Activated naive CD8-positive, alpha-beta T cell treated with anti-CD3 and anti-CD28 coated beads for 36 hours (primary cell): ENCODE measurements at places on chromosomes 11 and 22. TPM values are rescaled to one million over a fixed set of nuclear protein-coding genes. Genes with fewer than 3 reads are reported as not detected.

MS4A8 gene
- total RNA-seq = not detected

CTSF gene
- 1.4 TPM for total RNA-seq

ANO5 gene
- 0.02 TPM for total RNA-seq

DNA sequence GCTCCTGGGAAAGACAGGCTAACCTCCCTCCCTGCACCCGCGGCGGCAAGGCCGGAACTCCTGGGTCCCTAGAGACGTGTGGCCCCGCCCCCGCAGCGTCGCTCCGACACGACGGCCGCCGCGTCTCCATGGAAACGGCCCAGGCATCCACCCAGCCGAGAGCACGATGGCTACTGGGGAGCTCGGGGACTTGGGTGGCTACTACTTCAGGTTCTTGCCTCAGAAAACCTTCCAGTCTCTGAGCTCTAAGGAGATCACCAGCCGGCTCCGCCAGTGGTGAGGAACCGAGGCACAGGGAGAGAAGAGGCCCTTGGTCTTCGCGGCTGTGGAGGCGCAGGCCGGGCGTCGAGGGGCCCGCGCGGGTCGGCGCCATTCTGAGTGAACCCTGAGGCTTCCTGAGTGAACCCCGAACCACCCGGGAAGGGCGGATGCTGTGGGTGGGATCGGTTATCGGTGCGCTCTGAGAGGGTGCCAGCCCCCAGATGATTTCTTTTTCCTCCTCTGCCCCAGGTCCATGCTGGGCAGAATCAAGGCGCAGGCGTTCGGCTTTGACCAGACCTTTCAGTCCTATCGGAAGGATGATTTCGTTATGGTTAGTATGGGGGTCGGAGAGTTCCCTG, at the start of gene CFAP300:
Gene CFAP300, plus strand, starts transcription at position 133 of the 620 bp plus-strand sequence. Its CDS starts 34 bp downstream, at position 167.
- H3K36me3 ChIP-seq = no peaks in the 10 kb centered on the region
- H3K27ac ChIP-seq = no peak within 1 kb of the TSS
- DNase-seq = peak; percentile 58

- peak overlapping the region; percentile 95 for H3K27ac ChIP-seq
- peaks cover 7% of the 10 kb centered on the region for H3K36me3 ChIP-seq
- peaks cover 21% of the 10 kb centered on the region for H3K4me1 ChIP-seq
- H3K4me3 ChIP-seq = peak overlapping the region; percentile 74
- peaks cover 11% of the 10 kb centered on the region for H3K27me3 ChIP-seq
These were observed 6.7 kb downstream of the NDUFV1 start for GRCh38 chr11:67613313-67613959.

DNA sequence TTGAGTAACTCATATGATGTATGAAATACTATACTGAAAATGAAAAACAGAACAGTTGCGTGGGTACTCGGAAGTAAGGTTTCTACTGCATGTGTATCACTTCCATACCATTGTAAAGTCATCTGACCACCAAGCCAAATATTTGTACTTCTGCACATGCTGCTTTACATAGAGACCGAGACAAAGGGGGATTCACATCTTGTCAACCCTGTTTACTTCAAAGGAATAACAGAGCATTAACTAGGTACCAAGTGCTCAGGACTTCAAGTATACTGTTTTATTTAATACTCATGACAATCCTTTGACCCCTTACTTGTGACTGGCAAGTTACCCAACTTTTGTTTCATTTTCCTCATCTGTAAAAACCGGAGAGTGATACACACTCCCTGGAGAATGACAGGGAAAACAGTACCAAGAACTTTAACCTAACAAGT, 9.9 kb downstream of the MAPK1 start:
- peaks cover 15% of the 10 kb centered on the region for H3K36me3 ChIP-seq

- DNase-seq = peak; percentile 78
- H3K27ac ChIP-seq = peak overlapping the region; percentile 91
These were observed 61.8 kb downstream of the UBASH3B start for GRCh38 chr11:122717264-122717867.

DNA sequence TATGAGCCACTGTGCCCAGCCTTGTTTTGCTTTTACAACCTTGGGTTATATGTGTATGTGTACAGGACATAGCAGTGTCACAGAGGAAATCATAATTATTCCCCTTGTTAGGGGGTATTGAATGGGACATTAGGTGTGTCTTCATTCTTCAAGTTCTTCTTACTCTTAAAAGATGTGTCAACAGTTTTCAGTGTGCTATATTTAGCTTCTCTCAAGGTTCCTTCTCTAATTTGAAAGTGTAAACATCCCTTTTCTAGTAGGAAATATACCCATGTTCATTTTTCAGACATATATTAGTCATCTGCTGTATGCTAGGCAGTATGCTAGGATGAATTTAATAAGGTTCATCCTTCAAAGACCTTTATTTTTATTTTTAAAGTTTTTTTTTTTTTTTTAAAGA, 17.1 kb downstream of the PCF11 start:
- H3K27ac ChIP-seq = no peak overlapping the region
- peaks cover 56% of the 10 kb centered on the region for H3K4me1 ChIP-seq
- DNase-seq = no peak
- H3K27me3 ChIP-seq = no peaks in the 10 kb centered on the region

DNA sequence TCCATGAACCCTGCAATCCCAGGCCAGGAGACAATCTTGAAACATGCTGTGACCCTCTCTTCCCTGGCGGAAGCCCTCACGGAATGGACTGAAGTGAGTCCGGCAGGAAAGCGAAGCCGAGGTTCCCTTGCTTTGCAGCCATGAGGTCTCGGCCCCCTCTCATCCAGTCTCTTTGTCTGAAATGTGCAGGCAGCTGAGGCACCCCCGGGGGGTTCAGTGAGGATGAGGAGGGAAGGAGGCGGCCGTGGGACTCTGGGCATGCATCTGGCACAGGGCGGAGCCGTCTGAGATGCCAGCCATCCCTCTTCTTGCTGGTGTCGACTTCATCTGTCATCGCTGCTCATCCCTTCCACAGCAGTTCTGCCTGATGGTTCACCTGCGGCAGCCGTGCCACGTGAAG, 1485.7 kb downstream of the BRD1 start:
- H3K4me1 ChIP-seq = no peaks in the 10 kb centered on the region
- H3K27ac ChIP-seq = no peak overlapping the region
- no peaks in the 10 kb centered on the region for H3K36me3 ChIP-seq
- H3K4me3 ChIP-seq = no peak overlapping the region
- no peak for DNase-seq
- H3K27me3 ChIP-seq = peaks cover 3% of the 10 kb centered on the region

DNA sequence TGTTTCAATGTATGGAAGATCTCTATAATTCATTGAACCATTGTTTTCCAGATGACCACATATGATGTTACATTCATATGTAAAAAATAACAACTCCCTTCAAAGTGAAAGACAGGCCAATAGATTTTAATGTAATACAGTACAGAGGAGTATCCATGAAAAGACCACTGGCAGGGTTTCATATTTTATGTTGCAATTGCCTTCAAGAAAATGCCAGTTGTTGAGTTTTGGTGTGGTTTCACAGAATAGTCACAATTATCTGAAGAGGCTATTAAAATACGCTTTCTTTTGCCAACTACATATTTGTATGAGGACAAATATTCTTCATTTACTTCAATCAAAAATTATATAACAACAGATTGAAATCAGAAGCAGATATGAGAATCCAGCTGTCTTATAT, 14.3 kb downstream of the AMOTL1 start:
- peaks cover 16% of the 10 kb centered on the region for H3K27me3 ChIP-seq
- peaks cover 10% of the 10 kb centered on the region for H3K4me1 ChIP-seq
- no peak for DNase-seq
- no peak overlapping the region for H3K27ac ChIP-seq
